ENCODE measurements at places on chromosomes 6 and 20.

DNA sequence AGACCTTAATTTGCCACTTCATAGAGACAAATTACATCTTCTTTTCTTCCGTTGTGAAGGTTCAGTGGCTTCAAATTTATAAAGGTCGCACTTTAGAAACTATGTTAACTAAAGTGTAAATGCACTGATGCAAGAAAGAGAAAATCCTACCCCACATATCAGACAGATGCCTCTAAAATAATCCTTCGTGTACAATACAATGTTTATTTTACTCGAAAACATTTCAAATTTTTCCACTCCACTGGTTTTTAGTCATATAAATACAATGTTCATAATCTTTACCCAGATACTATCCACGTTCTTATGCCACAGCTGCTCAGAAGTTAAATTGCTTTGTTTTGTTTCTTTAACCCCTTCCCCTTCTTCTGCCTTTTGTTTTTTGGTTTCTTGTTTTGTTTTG lies 140.3 kb upstream of the LAMP5 start:
- peak; percentile 15 for DNase-seq

GRCh38 chr6:32252331-32253009 lies 28.6 kb upstream of the NOTCH4 start:
- no peak for DNase-seq

- DNase-seq, result no peak
Observed at GRCh38 chr20:21557241-21558020, 43.6 kb upstream of the NKX2-2 start.

DNA sequence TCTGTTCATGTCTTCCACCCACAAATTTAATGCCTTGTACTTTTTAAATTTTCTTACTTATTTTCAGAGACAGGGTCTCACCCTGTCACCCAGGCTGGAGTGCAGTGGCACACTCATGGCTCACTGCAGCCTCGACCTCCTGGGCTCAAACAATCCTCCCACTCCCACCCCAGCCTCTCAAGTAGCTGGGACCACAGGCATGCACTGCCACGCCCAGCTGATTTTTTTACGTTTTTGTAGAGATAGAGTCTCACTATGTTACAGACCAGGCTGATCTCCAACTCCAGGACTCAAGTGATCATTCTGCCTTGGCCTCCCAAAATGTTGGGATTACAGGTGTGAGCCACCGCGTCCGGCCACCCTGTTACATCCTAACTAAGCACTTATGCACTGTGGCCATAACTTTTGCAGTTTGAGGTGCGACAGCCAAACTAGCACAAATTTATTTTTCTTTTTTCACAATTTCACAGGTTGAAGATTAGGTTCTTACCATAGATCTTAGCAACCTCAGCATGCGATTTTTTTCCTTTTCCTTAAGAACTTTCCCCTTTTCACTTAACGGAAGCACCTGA lies 92.1 kb downstream of the EPB41L2 start:
- no peak for DNase-seq

DNA sequence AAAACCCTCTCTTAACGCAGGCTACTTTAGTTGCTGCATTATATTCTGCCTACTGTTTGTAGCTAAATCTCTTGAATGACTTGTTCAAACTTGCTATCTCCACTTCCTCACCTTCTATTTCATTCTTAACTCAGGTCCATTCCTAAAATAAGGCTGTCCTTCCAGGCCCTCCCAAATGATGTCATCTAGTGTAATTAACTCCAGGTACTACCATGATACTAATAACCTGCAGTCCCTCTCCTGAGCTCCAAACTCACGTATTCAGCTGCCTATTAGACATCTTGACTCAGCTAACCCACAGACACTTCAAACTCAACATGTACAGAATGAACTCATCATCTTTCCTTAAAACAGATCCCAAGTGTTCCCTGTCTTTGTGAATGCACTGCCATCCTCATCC lies 10.5 kb upstream of the TOP1 start:
- no peak for DNase-seq

GRCh38 chr6:140500849-140501248 lies 1126.4 kb upstream of the CITED2 start:
- no peak for DNase-seq

- DNase-seq, result no peak
Observed at GRCh38 chr6:153099636-153100035, 31.4 kb downstream of the RGS17 start.

DNA sequence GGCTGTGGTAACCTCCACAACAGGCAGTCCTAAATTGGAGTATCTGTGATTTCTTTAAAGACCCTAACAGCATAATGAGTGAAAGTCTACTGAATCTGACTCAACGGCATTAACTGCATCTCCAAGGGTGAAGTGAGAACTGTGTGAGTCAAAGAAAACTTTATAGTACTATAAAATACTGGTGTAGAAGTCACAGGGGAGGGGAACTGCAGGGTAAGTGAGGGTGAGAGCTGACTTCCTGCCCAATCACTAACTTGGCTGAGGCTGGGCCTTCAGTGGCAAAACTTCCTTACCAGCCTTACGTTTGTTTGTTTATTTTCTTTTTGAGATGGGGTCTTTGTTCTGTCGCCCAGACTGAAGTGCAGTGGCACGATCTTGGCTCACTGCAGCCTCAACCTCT lies 109.8 kb downstream of the PTPRK start:
- no peak for DNase-seq

DNA sequence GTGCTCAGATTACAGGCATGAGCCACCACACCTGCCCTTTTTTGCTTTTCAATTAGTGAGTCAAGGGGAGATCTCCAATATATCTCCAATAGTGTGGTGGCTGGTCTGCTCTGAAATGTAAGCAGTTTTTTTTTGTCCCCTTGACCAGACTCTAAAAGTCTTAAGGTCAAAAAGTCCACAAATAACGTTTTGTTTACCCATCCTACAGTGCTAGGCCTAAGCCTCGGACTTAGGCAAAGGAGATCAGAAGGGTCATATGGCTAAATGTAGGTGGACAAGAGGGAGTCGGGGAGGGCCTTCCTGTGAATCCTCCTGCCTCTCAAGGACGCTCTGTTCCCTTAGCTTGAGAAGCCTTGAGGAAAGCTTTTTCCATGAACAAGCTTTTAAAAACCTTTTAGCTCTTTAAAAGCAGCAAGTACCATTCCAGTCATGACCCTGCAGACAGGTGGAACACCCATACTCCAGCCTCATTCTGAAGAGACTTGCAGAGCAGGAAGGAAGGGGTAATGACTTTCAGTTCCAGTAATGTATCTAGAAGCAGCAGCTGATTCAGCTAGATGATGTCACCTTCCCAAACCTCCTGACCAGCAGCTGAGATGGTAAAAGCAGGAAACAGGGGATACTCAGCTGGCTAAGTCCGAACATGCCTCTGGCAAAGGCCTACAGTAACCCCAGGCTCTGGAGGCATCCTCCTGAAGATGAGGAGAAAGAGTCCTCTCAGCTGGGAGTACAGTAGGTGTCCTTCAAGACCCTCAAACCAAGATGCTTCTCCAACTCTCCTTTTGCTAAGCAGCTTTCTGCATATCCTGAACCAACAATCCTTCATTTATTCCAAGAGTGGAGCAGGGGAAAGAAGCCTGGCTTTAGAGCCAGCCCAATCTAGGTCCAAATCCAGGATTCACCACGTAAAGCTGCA lies 23.6 kb downstream of the BCL2L1 start:
- DNase-seq, result peak; percentile 90

- DNase-seq, result no peak
Observed at GRCh38 chr6:168240160-168240559, 79.4 kb downstream of the DACT2 start.

DNA sequence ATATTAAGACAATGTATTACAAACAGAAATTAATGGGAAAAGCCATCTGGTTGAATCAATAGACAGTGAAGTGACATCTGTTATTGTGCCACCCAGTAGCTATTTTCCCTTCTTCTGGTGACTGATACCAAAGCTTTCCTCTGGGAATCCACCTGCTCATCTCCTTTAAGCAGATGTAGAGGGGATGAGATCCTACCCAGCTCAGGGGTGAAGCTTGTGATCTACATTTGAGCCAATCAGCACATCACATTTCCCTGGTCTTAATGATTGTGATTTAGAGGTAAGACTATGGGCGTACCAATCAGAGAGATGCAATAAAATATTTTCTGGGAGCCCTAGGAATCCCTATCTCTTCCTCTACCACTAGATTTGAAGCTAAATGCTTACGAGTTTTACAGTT lies 782.9 kb downstream of the PTPRT start:
- no peak for DNase-seq

- no peak for DNase-seq
Observed at GRCh38 chr6:129717277-129717676, 7.3 kb upstream of the ARHGAP18 start.

DNA sequence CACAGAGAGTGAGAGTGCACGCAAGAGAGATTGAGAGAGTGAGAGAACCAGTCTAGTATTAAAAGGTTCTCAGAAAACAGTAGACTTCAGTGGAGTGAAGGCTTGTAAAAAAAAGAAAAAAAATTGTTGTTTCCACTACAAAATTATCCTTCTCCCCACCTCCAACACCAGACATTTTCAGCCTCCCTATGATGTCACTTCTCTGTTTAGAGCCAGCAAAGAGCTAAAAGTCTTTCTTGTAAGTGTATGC lies 77.8 kb downstream of the BACH2 start:
- no peak for DNase-seq

DNA sequence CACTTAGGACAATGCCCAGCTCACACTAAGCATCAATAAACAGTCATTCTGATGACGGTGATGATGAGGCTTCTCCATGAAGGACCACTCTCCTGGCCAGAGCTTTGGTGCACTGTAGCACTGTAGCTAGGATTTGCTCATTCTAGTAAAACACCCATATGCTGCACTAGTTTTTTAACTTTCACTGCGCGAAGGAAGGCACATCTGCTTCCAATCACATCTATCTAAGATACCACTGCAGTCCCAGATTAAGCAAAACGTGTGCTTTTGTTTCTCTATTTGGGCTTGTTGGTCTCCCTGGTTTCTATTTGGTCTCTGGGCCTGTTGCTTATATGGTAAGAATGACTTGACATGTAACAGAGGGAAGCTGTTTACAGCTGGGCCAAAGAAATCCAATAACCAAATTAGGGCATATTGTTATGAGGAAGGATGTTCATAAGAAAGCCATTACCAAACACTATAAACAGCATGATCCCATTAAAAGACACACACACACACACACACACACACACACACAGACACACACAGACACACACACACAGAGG lies 62.4 kb downstream of the FAM229B start:
- DNase-seq, result peak; percentile 85

- no peak for DNase-seq
Observed at GRCh38 chr6:136791296-136792094, 782 bp downstream of the MAP3K5 start.

DNA sequence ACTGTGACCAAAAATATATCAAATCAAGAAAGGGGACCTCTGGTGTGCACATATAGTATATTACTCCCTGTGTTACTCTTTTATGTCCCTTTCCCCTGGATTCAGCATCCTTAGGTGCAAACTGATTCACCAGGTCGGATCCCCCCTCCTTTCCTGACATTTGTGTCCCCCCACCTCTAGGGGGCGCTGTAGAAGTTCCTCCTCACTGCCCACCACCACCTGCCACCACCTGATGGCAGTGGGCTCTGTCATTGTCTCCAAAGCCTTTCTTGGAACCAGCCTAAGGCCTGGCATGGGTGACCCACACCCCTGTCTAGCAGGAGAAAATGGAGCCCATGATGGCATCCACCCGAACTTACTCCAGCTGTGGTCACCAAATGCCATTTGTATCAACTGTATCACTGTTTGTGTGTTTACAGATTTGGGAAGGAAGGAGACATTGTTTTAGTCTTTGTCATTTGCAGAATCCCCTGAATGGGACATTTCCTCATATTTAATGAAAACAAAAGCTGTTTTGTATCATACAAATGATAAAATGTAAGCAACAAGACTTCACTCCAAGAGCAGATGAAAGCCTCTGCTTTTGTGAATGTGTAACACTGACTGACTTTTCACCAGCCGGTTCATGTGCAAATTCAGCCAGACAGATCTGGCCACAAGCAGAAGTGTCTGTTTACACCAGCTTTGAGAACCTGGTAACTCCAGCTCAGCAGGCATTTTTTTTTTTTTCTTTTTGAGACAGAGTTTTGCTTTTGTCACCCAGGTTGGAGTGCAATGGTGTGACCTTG lies 66.2 kb downstream of the ARMC2 start:
- peak; percentile 23 for DNase-seq

GRCh38 chr6:21804941-21805610 lies 211.5 kb downstream of the SOX4 start:
- no peak for DNase-seq

DNA sequence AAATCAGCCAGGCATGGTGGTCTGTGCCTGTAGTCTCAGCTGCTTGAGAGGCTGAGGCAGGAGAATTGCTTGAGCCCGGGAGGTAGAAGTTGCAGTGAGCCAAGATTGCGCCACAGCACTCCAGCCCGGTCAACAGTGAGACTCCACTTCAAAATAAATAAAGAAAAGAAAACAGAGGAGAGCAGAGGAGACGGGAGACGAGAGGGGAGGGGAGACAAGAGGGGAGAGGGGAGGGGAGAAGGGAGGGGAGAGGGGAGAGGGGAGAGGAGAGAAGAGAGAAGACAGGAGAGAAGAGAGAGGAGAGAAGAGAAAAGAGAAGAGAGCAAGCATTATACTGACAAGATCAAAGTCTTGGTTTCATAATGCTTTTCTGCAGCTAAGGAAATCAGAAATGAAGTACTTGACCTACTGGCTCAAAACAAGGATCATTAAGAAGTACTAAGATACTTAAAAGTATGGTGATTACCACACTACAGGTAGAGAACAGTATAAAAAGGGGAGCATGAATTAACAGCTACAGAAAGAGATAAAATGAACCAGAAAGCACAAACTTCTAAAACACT lies 30.5 kb downstream of the FAM8A1 start:
- DNase-seq, result no peak

- no peak for DNase-seq
Observed at GRCh38 chr6:63543982-63544381, 28.3 kb upstream of the LOC128125822 start.

- no peak for DNase-seq
Observed at GRCh38 chr20:21500599-21500998, 13.3 kb downstream of the NKX2-2 start.

- no peak for DNase-seq
Observed at GRCh38 chr6:25511376-25511775, 140.6 kb upstream of the SCGN start.

DNA sequence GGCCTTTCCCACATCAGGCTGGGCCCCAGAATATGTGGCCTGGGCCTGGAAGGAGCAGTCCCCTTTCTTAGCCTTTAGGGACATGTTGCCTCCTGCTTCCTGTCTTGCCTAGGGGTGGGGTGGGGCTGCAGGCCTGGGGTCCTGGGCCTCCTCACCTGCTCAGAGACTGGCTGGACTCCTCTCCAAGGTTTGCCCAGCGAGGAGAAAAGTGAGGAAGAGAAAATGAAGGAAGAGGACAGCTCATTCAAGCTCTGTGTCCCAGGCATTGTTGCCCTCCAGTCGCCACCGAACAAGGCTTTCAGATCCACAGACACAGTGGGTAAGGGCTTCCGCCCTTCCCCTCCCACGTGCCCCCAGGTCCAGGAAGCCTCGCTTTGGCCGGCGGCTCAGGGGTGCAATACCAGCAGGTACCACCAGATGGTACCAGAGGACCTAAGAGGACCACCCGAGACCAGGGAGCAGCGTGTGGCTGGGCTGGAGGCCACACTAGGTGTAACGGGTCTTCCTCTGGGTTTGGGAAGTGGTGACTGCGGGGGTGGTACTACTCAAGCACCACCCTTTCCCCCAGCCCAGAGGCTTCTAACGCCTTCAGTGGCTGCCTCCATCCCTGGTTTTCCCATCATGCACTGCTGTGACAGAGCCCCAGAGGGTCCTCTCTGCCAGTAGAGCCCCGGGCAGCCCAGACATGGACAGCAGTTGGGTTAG lies 5.5 kb upstream of the BAK1 start:
- DNase-seq, result no peak
